ENCODE measurements at places on chromosomes 4 and X.

DNA sequence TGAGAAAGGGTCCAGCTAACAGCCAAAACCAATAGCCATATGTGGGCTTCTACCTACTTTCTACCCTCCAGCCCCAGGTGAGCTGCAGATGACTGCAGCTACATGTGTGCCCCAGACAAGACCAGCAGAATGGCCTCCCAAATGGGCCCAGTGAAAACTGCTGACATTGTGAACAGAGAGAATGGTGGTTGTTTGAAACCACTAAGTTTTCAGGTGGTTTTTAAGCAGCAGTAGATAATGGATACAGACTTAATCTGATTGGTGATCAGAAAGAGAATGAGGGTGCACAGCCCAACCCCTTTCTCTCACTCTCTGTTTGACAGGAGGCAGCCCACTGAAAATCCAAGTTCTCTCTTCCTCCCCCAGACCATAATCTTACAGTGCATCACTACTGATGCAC lies 42.5 kb upstream of the BBS12 start:
- DNase-seq: no peak

DNA sequence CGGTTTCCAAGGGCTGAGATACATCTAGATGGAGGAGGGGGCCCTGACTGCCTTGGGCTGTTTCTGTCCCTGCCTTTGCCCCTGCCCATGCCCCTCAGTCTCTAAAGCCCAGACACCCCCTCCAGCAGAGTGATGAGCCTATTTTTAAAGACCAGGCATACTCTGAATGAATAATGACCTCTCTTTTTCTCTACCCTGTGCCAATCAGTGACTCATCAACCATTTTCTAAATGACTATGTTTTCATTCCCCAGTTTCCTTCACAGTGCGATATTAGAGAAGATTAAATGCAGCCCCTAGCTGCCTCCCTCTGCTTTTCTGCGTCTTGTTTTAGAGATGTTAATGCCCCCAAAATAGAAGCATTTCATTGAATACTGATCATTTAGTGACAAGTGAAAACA lies 15.5 kb upstream of the NHS start:
- DNase-seq: no peak

- DNase-seq: no peak
These were observed 18.7 kb upstream of the ZNF630 start for GRCh38 chrX:48090123-48090522.

DNA sequence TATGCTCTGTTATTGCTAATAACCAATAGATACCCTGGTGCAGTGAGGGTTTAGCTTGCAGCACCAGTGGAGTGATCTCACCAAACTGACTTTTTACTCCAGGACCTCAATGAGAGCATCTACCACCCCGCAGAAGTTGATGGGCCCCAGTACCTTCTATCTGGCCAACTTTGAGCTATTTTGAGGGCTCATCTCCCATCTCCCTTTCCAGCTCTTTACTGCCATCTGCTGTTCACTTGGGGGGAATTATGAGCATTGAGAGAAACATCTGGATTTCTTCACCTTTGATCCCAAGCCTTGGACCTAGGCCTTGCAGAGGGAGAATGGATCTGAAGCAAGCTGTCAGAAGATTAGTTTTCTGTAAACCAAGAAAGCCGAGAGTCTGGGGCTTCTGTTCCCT lies 143.6 kb downstream of the TMEM164 start:
- no peak for DNase-seq

- no peak for DNase-seq
These were observed 48.6 kb downstream of the ZFX start for GRCh38 chrX:24198101-24198500.

DNA sequence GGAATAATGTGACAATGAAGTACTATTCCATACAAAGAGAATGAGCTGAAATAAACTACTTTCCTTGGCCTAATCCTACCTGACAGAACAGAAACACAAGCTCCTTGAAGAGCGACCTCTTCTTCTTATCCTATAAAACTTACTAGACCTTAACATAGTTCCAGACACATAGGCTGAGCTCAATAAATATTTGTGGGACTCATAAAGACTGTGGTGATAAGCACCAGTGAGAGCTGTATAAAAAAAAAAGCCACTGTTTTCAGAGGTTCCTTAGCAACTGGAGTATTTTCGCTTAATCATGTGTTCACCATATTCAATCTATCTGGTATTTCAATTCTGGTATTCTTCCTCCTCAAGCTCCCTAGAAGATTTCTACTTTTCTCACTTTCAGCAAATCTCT lies 1129.6 kb downstream of the STPG2 start:
- DNase-seq: no peak

DNA sequence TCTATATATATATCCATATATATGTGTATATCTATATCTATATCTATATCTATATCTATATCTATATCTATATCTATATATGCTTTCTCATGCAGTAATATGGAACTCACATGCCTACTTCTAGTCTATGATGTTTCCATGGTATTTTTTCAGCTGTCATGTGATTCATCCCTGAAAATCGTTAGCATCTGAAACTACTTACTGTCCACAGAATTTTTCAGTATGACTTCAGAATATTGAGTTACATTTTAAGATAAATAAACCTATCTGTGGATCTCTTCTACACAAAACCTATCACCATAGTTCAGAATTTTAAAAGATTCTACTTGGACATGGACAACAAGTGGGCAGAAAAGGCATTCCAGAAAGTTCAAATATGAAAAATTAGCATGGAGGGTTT lies 855.1 kb upstream of the INTU start:
- DNase-seq: no peak

DNA sequence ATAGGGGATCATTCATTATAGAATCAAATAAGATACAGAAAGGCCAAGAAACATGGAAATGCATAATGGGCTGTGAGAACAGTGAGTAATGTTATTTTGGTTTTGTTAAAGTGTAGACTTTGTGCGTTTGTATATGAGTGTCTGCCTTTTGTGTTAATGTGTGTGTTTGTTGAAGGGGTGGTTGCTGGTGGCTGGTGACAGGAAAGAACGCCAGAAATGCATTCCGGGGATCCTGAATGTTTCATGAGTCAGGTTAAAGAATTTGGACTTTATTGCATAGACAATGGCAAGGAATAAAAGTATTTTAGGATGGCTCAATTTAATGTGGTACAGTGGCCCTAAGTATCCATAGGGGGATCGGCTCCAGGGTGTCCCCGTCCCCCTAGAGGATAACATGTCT lies 1228.9 kb downstream of the PCDH7 start:
- no peak for DNase-seq

DNA sequence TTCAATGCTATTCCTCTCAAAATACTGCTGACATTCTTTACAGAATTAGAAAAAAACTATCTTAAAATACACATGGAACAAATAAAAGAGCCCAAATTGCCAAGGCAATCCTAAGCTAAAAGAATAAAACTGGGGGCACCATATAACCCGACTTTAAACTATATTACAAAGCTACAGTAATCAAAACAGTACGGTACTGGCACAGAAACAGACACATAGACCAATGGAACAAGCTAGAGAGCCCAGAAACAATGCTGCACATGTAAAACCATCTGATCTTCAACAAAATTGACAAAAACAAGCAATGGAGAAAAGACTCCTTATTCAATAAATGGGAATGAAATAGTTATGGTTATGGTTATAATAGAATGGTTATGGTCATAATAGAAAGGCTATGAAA lies 482.6 kb downstream of the IDS start:
- no peak for DNase-seq

- DNase-seq: no peak
These were observed 220.6 kb upstream of the ZC4H2 start for GRCh38 chrX:65196758-65197360.

GRCh38 chr4:12712648-12713339 lies 771.3 kb downstream of the RAB28 start:
- DNase-seq: no peak

DNA sequence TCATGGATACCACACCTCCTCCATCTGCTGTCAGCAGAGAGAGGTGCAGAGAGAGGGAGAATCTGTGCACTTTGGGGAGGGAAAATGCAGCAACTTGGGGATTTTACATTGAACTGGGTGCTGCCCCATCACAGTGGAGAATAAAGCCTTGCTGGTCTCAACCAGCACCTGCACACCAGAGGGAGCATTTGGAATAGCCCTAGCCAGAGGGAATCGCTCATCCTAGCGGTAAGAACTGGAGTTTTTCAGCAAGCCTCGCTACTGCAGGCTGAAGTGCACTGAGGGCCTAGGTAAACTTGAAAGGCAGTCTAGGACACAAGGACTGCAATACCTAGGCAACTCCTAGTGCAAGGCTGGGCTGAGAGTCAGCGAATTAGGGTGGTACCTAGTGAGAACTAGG lies 148.7 kb downstream of the KDR start:
- DNase-seq: no peak

DNA sequence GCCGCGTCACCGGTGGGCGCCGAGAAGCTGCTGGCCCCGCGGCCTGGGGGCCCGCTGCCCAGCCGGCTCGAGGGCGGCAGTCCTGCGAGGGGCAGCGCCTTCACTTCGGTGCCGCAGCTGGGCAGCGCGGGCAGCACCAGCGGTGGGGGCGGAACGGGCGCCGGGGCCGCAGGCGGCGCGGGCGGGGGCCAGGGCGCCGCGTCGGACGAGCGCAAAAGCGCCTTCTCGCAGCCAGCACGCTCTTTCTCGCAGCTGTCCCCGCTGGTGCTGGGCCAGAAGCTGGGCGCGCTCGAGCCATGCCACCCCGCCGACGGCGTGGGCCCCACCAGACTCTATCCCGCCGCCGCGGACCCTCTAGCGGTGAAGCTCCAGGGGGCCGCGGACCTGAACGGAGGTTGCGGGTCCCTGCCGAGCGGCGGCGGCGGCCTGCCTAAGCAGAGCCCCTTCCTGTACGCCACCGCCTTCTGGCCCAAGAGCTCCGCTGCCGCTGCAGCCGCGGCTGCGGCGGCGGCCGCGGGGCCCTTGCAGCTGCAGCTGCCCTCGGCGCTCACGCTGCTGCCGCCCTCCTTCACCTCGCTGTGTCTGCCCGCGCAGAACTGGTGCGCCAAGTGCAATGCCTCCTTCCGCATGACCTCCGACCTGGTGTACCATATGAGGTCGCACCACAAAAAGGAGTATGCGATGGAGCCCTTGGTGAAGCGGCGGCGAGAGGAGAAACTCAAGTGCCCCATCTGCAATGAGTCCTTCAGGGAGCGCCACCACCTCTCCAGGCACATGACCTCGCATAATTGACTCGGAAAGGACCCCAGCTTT lies 5.6 kb downstream of the PRDM8 start:
- no peak for DNase-seq

GRCh38 chr4:58983887-58984286 lies 1873.7 kb upstream of the IGFBP7 start:
- no peak for DNase-seq

DNA sequence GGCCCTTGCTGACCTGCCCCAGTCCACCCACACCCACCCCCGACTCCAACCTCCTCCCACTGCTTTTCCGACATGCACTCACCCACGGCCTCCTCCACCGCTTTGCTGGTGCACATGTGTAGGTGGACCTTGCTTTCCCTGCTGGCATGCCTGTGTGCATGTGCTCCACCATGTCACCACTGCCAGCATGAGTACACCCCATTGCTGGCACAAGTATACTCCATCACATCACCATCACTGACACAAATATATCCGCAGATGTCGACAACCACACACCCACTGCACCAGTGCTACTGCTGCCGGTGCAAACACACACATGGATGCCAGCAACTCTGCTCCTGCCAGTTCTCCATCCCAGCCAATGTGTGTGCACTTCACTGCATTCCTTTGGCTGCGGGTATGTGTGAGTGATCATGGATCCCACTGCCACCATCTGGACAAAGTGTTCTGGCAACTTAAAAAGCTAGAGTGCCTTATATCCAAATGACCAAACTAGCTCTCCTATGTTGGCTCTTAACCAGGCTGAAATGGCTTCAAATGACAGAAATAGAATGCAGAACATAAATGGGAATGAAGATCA lies 1072.3 kb downstream of the RAPGEF2 start:
- DNase-seq: no peak

DNA sequence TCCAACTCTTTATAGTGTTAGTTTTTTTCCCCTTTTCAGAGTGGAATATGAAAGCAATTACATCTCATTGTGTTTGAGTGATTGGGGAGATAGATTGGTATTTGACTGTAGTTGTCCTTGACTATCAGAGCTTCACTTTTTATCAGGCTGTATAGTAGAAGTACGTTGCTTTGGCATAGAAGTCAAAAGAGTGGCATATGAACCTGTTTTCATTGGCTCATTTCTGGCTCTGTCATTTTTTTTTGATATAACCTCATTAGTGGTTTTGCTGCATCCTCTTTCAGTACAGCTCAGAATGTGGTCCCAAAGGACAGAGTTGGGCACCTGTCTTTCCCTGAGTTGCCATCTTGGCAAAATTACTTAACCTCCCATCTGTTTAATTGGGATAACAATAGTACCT lies 1.4 kb downstream of the TMA16 start:
- DNase-seq: no peak

- DNase-seq: no peak
These were observed 66.9 kb downstream of the ARHGEF9 start for GRCh38 chrX:63718010-63718694.

- no peak for DNase-seq
These were observed 165.2 kb downstream of the CORIN start for GRCh38 chr4:47672696-47673095.

DNA sequence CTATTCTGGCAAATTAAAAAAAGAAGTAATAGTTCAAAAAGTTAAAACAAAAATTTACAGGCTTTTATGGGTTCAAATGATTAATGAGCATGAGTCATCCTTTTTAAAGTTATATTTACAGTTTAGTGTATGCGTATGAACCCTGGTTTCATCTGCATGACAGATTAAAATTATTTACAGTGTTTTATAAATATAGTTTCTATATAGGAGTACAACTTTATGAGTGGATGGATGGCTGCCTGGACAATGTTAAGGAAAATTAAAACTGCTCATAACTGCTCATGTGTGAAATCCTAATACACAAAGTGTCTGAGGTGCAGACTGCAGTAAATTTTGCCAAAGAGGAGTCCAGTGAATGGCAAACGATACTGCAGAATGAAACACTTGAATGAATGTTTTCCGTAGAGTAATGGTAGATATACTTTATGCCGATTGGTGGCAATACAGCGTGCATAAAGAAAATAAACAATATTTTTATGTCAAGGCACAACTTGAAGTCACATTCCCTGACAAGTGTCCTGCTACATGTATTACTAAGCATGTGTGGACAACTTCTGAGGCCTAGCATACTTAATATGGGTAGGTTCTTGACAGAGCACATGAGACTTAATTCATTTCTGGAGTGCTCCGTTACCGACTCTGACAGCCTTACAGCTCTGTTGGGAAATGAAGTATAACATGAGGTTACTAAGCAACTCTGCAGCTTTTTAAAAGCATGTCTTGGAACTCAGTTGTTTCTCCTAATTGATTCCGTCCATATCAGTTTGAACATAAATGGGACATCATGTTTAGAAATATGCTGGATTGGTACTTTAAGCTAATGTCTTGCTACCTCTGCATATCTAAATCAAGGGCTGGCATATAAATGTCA lies 985.6 kb upstream of the PCDH7 start:
- DNase-seq: no peak
